ENCODE measurements at places on chromosomes 3 and 15.

DNA sequence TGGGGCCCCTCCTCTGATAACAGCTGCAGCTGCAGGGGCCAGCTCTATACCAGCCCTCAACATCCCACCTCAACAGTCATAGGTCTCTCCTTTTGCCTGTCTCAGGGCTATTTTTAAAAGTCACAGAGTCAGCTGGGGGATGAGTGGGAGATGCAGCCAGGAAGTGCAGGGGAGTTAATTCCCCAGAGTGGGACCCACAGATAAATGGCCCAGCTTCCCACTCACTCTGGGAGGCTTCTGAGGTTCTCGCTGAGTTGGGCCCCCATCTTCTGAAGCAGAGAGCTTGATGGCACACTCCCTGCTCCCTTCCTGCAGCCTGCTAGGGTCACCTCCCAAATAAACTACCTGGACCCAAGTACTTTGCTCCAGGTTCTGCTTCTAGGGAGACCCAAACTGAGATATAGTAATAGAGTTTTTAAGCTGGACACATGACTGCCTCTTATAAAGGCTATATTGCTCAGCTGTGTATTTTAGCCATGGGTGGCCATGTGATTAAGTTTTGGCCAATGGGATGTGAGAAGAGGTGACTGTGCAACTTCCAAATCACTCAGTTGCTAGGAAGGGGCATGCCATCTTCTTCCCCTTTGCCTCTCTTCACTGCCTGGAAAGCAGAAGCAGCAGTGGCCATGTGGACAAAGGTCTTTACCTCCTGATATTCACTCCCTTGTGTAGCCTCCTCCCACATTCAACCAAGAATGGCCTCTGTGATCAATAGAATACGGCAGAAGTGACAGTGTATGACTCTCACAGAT, 15.5 kb upstream of the VIPR1 start:
- no peak for DNase-seq

DNA sequence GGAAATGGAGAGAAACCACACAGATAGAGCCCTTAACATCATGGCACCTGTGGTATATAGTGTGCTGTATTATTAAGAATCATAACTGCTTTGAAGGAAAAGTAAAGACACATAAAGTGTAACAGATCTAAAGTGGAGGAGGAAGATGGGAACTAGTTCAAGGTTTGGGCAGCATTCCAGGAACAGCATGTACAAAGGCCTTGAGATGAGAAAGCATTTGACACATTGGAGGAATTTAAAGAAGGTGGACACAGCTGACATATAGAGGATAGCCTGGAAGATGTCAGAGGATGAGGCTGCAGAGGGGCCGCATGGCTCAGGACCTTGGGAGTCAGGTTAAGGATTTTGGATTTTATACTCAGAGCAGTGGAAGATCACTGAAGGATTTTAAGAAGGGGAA, 39.0 kb downstream of the LRTM1 start:
- no peak for DNase-seq

DNA sequence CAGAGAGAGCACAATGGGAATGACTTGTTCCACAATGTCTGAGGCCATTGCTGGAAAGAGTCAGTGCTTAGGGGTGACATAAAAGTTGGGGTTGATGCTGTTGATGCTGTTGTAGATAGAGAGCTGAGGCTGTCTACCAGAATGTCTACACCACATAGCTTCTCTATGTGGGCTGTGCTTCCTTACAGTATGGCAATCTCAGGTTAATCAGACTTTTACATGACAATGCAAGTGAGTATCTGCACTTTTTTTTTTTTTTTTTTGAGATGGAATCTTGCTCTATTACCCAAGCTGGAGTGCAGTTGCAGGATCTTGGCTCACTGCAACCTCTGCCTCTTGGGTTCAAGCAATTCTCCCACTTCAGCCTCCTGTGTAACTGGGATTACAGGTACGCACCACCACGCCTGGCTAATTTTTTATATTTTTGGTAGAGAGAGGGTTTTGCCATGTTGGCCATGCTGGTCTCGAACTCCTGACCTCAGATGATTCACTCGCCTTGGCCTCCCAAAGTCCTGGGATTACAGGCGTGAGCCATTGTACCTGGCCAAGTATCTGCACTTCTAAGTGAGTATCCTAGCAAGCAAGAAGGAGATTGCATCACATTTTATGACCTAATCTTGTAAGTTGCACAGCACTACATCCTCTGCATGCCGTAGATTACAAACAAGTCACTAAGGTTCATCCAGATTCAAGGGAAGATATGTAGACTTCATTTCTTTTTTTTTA, 28.7 kb downstream of the DLEC1 start:
- no peak for DNase-seq

DNA sequence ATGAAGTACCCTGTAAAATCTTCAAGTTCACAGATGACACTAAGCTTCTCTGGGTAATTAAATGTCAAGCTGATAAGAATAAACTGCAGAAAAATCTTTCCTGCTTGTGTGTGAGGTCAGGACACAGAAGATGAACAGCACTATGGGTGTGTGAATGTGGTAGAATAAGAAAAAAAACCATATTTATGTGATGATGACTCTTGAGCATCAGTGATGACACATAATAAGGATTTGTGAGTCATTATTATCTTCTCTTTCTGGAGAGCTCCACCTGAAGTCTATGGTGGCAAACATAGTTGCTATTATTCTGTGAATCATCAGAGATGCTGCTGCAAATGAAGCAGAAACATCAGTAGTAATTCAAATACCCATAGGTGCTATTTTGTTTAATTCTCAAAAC, 422.4 kb downstream of the DIPK2A start:
- DNase-seq: no peak

GRCh38 chr15:88337993-88338392, 81.5 kb upstream of the NTRK3 start:
- DNase-seq: no peak

GRCh38 chr3:86382556-86382955, 608.4 kb downstream of the VGLL3 start:
- DNase-seq: no peak

- DNase-seq: no peak
Measured at GRCh38 chr3:71039332-71039731, 544.2 kb downstream of the FOXP1 start.

- DNase-seq: no peak
Measured at GRCh38 chr3:127847236-127847720, 25.0 kb upstream of the MGLL start.

GRCh38 chr3:126083511-126083912, 412 bp downstream of the SLC41A3 start:
- DNase-seq: no peak

GRCh38 chr15:40511093-40511471, 40.3 kb downstream of the CHST14 start:
- DNase-seq: no peak

DNA sequence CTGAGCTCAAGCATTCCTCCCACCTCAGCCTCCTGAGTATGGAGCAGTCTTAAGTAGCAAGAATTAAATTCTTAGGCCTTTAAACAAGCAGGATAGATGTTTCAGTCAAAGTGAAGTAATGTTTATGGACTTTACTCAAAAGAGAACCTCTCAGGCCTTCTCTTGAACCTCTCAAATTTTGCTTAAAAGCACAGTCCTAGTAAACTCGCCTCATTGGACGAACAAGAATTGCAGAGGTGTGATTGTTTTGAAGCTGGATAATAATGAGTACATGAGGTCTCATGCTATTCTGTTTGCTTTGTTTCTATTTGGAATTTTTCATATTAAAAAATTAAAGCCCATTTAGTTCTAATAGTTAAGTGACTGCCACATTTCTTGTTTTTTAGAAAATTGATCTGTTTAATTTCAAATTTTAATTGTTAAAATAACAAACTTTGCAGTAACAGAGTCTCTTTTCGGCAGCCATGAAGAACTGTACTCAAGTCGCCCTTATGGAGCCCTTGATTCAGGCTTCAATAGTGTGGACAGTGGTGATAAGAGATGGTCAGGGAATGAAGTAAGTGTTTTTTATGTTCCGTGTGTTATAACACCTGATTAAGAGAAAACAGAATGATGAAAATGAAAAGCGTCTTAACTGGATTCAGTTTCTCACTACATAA, 39.4 kb downstream of the LRCH3 start:
- no peak for DNase-seq

- DNase-seq: no peak
Measured at GRCh38 chr3:134525293-134525692, 39.4 kb downstream of the CEP63 start.

DNA sequence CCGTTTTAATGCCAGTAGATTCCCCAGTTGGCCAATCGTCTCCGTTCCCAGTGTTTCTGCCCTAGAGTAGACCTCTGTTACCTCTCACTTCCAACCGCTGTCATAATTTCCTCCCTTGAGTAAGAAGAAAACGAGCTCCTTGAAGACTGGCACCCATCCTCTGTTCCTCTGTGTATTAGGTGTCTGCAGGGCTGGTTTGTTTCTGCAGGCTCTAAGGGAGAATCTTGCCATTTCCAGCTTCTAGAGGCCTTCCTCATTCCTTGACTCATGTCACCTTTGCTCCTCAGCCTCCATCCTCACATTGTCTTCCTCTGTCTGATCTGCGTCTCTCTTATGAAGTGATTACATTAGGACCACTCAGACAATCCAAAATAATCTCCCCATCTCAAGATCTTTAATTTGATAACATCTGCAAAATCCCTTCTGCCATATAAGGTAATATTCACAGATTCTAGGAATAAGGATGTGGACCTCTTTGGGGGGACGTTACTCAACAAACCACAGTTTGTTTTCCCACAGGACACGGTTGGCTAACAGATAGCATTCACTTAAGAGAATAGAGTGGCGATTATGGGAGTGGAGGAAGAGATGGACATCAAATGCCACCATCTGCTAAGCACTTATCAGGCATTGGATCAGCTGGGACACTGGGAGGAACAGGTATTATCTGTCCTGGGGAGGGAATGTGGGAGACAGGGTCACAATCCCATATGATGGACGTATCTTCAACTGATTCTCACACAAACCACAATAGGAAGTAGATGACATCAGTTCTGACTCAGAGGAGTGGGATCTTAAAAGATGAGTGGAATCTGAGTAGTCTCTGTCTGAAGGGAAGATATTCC, 17.1 kb downstream of the ARHGAP31 start:
- no peak for DNase-seq

DNA sequence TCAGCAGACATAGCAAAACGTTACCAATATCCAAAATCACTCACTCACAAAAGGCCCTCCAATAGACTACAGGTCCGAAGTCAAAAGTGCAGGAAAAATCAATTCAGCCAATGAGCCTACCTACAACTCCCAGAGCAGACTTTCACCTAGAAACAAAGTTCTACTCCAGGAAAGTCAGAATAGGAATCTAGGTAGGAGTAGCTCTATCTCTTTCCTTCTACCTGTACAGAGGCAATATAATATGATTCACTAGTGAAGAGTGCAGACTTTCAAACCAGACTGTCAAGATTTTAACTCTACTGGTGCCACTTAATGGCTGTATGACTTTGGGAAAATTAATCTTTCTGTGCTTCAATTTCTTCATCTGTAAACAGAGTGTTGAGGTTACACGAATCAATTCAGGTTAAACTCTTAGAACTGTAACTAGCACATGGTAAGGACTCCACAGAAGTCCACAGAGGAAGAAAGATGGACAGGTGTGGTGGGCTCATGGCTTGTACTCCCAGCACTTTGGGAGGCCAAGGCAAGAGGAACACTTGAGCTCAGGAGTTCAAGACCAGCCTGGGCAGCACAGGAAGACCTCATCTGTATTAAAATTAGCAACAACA, 9.4 kb downstream of the DCUN1D1 start:
- DNase-seq: no peak

GRCh38 chr3:66655044-66655443, 154.2 kb upstream of the LRIG1 start:
- no peak for DNase-seq

- no peak for DNase-seq
Measured at GRCh38 chr3:113240841-113241240, 29.5 kb downstream of the BOC start.

- DNase-seq: peak; percentile 68
Measured at GRCh38 chr3:100590114-100590839, 19.1 kb upstream of the ADGRG7 start.

- DNase-seq: no peak
Measured at GRCh38 chr15:90829942-90830440, 38.4 kb upstream of the FURIN start.

DNA sequence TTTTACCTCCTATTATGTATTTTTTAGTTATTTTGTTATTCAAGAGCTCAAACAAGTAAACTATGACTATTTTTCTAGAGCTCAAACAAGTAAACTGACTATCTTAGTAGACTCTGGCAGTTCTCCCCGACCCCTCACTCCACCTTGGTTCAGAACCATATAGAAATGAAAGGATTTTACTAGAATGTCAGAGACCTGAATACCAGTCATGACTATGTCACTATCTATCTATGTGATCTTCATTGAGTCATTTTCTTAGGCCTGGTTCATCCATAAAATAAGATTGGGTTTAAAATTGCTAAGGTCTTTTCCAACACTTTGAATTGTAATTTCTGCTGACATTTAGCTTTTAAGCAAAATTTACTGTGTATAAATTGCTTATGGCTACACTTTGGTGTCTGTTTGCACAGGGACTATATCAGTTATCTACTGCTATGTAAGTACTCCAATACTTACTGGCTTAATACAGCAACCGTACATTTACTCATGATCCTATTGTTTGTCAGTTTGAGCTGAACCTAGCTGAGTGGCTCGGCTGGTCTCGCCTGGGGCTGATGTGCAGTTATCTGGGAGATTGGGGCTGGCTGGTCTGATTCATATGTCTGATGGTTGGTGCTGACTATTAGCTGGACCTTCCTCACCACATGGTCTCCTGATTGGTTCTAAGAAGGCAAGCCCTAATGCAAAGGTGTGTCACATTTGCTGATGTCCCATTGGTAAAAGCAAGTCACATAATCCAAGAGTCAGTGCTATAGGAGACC, 37.0 kb downstream of the RASA2 start:
- no peak for DNase-seq

- DNase-seq: no peak
Measured at GRCh38 chr3:45330510-45331295, 57.7 kb upstream of the LARS2 start.

DNA sequence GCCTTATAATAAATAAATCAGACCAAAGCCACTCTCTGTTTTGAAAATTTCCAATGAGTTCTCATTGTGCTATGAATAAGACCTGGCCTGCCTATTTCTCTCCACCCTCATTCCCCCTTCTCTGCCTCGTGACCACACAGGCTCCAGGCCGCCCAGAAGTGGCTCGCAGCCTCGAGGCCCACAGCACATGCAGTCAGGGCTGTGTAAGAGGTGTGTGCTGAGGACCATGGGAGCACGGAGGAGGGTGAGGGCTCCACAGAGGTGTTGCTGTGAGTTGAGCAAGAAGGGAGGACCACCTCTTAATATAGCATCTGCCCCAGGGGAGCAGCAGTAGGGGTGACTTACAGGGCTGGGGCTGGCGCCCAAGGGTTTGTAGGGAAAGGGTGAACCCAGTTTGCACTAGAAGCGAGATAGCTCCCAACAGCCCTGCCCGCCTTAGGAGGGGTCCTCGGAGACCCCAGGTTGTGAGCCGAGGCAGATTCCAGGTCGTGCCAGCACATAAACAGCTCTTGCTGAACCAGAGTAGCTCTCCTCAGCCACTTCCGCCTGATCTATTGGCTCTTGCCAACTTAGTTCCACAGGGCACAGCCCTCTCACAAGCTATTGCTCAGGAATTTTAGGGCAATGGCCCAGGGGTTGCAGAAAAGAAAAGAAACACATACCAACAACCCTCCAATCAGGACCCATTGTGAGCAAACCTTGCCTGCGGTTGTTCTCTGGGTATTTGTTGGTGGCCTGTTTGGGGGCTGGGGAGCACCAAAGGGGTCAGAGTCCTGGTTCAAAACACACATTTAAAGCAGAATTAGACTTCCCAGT, 117.7 kb downstream of the MYLK start:
- DNase-seq: no peak

GRCh38 chr3:26963361-26963743, 340.8 kb downstream of the LRRC3B start:
- no peak for DNase-seq

- no peak for DNase-seq
Measured at GRCh38 chr15:74127954-74128784, 2.2 kb upstream of the ISLR2 start.
